ENCODE measurements at places on chromosomes 13 and 19.
A peak's percentile ranks its signal among the peaks of the same experiment; 100 is the strongest.

DNA sequence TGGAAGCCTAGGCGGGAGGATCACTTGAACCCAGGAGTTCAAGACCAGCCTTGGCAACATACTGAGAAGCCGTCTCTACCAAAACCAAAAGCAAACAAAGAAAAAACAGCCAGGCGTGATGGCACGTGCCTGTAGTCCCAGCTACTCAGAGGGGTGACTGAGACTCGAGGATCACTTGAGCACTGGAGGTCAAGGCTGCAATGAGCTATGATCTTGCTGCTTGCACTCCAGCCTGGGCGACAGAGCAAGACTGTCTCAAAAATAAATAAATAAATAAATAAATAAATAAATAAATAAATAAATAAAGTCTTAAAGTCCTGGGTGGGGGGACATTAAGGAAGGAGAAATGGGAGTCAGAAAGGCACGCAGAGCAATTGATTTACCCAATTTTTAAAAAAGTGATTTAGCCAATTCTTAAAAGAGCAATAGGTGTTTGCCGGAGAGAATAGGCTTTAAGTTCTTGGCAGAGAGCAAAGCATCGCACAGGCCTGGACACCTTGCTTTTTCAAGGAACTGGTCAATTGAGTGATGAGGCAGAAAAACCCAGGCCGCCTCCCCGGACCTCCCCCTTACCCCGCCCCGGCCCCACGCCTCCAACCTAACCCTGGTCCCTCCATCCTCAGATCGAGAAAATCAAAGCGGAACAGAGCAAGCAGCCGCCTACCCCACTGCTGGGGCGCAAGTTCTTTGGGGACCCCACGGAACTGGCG, 9.5 kb upstream of the SHKBP1 start:
- DNase-seq: no peak

DNA sequence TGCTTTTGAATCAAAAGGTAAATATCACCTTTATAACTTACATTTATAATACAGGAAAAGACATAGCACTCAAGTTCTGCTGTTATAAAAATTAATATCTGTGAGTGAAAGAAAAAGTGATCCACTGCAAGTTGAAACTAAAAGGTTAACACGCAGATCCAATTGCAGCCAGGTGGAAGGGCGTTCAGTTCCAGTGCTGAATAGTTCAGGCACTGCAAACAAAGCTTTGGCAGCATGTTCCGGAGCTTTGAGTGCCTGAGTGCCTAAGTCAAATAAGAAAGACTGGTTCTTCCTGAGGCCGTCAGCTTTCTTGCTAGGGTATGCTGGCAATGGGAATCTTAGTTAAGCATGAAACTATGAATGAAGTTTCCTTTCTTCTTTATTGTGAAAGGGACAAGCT, 200.3 kb downstream of the LMO7 start:
- no peak for DNase-seq

GRCh38 chr13:40352380-40352778, 314.1 kb downstream of the FOXO1 start:
- DNase-seq: no peak

DNA sequence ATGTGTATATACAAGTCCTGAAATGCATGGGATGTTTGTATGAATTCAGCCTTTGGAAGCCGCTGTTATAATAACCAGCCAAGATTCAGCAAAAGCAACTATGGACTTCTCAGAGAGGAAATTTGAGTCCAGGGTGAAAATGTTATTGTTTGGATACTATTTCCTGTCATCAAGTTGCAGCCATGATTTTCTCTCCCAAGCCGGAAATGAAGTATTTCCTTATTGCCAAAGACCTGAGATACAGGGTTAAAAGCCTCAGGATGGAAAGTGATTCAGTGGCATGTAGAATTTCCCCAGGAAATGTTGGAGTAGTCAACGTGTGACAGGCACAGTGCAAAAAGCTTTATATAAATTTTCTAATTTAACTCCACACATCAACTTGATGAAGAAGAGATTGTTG, 133.9 kb downstream of the IRS2 start:
- DNase-seq: no peak

- peak; percentile 65 for DNase-seq
Observed at GRCh38 chr19:34676697-34677385, at the start of gene SCGB2B2. Gene SCGB2B2, minus strand, starts transcription at chr19:34677159. Its CDS starts 82,596 bp downstream, at chr19:34594563.

Measured in T-helper 22 cell (primary cell).